ENCODE measurements at places on chromosomes 7 and 10.

GRCh38 chr7:152504367-152504766 is 68.6 kb upstream of the KMT2C start:
- DNase-seq = no peak

- no peak for DNase-seq
Measured at GRCh38 chr10:18523025-18523424, 128.4 kb downstream of the NSUN6 start.

- DNase-seq = no peak
Measured at GRCh38 chr10:13939391-13939790, 352.6 kb downstream of the PRPF18 start.

DNA sequence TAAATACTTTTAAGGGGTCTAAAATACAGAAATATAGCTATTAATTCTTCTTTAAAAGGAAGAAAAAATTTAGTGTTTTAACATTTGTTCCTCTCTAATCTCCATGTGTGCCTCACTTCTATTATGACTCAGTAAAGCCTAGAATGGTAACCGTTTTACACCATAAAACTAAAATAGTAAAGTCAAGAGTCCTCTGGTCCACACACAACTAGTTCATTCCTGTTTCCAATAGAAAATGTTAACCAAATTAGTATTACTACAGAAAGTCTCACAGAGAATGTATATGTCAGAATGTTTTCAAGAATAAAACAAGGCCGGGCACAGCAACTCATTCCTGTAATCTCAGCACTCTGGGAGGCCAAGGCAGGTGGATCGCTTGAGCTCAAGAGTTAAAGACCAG is 55.8 kb downstream of the CNOT4 start:
- no peak for DNase-seq

- DNase-seq = no peak
Measured at GRCh38 chr10:31587691-31588090, 268.7 kb downstream of the ZEB1 start.

GRCh38 chr7:8260871-8261694 is 884 bp downstream of the ICA1 start:
- no peak for DNase-seq

GRCh38 chr7:34457329-34457728 is 200.7 kb upstream of the NPSR1 start:
- DNase-seq = no peak

Measured in naive thymus-derived CD4-positive, alpha-beta T cell (primary cell).